ENCODE measurements at places on chromosomes 1 and 21. TPM values are rescaled to one million over a fixed set of nuclear protein-coding genes. Genes with fewer than 3 reads are reported as not detected.

Gene FAM151A
- total RNA-seq, result not detected

Gene SELL
- total RNA-seq, result 216 TPM

Gene PTCH2
- 1.2 TPM for total RNA-seq

Gene UROD
- 42.4 TPM for total RNA-seq

Gene SRSF10
- total RNA-seq, result 346 TPM

Gene CHRNB2
- not detected for total RNA-seq

Gene KRTAP22-1
- total RNA-seq, result not detected

Gene NKAIN1
- not detected for total RNA-seq

Gene MAN1A2
- total RNA-seq, result 49.7 TPM

Gene GJA8
- total RNA-seq, result not detected

Gene UMODL1
- total RNA-seq, result 0.42 TPM

Gene RXFP4
- total RNA-seq, result not detected

Gene STUM
- not detected for total RNA-seq

Gene KCNA2
- total RNA-seq, result 0.88 TPM

Gene IFNGR2
- 14.6 TPM for total RNA-seq

Gene VANGL1
- total RNA-seq, result 1.1 TPM
